ENCODE measurements at places on chromosomes 16 and 17.

DNA sequence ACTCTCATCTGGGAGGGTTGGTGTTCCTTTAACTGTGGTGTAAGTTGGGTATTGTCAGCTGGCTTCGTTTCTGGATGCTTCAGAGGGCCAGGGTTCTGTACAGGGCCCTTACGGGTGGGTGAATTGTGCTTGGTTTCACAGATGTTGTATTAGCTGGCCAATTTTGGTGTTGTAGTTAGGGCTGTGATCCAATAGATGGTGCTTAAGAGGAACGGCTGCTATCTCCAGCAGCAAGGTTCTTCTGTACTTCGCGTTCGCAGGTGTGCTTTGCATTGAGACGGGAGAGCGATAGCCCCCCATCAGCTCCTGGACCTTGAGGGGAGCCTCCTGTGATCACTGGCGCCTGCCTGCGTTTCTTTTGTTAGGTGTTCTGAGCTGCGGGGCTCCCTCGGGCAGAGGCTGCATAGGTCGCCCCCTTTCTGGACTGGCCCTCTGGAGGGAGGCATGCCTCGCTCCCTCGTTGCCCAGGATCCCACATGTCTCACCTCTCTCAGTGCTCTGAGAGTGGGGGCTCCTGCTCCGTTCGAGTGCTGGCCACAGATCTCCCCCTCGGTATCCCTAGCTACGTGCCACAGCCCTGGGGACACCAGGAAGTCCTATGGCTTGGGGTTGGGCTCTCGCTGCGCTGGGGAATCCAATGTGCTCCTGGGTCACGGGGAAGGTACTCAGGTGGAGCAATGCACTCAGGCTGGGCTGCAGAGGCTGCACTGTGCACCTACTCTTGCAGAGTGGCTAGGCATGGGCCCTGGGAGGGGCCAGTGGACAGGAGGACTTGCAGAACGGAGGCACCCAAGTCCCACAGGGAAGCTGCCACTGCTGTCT, 837 bp upstream of the PRDM7 start:
- H3K27me3 ChIP-seq: peaks cover 56% of the 10 kb centered on the region
- peak; percentile 33 for DNase-seq
- no peaks in the 10 kb centered on the region for H3K36me3 ChIP-seq
- no peak overlapping the region for H3K27ac ChIP-seq
- no peaks in the 10 kb centered on the region for H3K4me1 ChIP-seq

- H3K27ac ChIP-seq: no peak overlapping the region
- no peaks in the 10 kb centered on the region for H3K27me3 ChIP-seq
- H3K4me3 ChIP-seq: no peak overlapping the region
Measured at GRCh38 chr17:27477050-27477888, 21.0 kb downstream of the KSR1 start.

GRCh38 chr17:44345454-44346026, 438 bp downstream of the GRN start:
- H3K4me1 ChIP-seq: no peaks in the 10 kb centered on the region
- H3K36me3 ChIP-seq: no peaks in the 10 kb centered on the region
- DNase-seq: peak; percentile 91
- no peak overlapping the region for H3K27ac ChIP-seq

- DNase-seq: no peak
- no peaks in the 10 kb centered on the region for H3K27me3 ChIP-seq
- no peak overlapping the region for H3K27ac ChIP-seq
- no peaks in the 10 kb centered on the region for H3K4me1 ChIP-seq
Measured at GRCh38 chr16:76956841-76957240, 234.1 kb upstream of the MON1B start.

GRCh38 chr16:4486126-4486893, 10.1 kb downstream of the HMOX2 start:
- H3K4me3 ChIP-seq: no peak overlapping the region
- no peaks in the 10 kb centered on the region for H3K4me1 ChIP-seq
- H3K27ac ChIP-seq: no peak overlapping the region
- DNase-seq: no peak

GRCh38 chr16:55948230-55948629, 73.1 kb upstream of the CES5A start:
- no peaks in the 10 kb centered on the region for H3K4me1 ChIP-seq
- H3K4me3 ChIP-seq: no peak overlapping the region
- no peak for DNase-seq
- H3K27ac ChIP-seq: no peak overlapping the region
- H3K27me3 ChIP-seq: no peaks in the 10 kb centered on the region
- no peaks in the 10 kb centered on the region for H3K36me3 ChIP-seq

DNA sequence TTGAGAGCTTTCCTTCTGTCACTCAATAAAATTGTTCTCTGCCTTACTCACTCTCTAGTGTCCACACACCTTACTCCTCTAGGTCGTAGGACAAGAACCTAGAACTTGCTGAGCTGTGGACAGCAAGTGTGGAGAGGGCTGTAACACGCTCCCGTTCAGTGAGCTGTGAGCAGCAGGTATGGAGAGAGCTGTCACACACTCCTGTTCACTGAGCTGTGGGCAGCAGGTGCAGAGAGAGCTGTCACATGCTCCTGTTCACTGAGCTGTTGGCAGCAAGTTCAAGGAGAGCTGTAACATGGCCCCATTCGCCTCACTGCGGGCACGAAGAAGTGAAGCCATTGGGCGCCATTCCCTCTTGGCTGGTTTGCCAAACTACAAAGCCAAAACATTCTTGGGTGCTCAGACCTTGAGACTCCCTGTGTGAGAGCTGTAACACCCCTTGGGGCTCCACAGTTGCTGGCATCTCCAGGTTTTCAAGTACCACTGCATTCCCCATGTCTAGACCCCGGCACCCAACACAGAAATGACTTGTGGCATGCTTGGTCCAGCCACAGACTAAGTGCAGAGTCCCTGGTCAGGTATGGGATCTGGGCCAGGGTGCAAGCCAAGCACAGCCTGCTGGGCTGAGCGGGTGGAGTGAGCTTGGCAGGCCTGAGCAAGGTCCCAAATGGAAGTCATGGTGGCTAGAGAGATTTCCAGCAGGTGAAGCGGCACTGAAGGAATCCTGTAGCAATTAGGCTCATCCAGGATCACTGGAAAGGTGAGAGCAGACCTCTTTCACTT, 608.0 kb upstream of the CDH8 start:
- H3K36me3 ChIP-seq: no peaks in the 10 kb centered on the region
- H3K27ac ChIP-seq: no peak overlapping the region
- no peaks in the 10 kb centered on the region for H3K4me1 ChIP-seq
- no peak for DNase-seq
- no peak overlapping the region for H3K4me3 ChIP-seq

Data from neural progenitor cell (in vitro differentiated cells).